Stimulated activated CD8-positive, alpha-beta memory T cell treated with anti-CD3 and anti-CD28 coated beads, Interleukin-2, amount 100 ng/mL, for 1 hour (primary cell): ENCODE measurements at places on chromosomes 2 and 18.
A peak's percentile ranks its signal among the peaks of the same experiment; 100 is the strongest.

DNA sequence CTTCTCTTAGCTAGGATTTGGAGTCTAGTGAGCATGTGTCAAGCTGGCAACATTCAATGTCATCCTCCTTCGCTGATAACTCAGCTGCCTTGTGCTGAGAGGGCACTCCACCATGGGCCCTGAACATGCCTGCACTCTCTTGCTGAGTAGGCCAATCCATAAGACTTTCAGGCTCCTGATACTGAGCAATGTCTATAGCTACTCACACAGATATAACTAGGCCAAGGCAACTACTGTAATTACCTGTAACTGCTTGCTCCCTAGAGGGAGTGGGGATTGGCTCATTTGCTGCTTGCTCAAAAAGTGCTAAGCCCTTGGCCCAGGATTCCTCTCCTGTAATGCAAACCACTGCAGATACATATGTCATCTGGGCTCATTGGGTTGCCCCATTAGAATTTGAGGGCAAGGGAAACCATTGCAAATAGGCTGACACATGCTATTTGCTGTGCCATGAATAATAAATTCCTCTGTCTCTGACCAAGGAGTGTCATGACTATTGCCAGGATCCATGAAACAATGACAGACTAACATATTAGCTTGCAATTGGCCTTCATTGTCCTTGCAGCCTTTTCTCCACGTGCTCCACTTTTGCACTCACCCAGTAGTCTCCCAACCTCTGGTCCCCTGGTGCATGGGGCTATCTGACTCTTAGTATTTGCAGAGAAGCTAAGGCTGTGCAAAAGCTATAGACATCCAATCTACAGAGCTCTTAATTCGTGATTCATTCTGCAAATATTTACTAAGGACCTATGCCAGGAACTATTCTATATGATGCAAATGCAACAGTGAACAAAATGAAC lies 36.9 kb upstream of the BMPR2 start:
- DNase-seq, result no peak

GRCh38 chr2:79084495-79085135 lies 3.2 kb downstream of the REG1B start:
- DNase-seq, result no peak

DNA sequence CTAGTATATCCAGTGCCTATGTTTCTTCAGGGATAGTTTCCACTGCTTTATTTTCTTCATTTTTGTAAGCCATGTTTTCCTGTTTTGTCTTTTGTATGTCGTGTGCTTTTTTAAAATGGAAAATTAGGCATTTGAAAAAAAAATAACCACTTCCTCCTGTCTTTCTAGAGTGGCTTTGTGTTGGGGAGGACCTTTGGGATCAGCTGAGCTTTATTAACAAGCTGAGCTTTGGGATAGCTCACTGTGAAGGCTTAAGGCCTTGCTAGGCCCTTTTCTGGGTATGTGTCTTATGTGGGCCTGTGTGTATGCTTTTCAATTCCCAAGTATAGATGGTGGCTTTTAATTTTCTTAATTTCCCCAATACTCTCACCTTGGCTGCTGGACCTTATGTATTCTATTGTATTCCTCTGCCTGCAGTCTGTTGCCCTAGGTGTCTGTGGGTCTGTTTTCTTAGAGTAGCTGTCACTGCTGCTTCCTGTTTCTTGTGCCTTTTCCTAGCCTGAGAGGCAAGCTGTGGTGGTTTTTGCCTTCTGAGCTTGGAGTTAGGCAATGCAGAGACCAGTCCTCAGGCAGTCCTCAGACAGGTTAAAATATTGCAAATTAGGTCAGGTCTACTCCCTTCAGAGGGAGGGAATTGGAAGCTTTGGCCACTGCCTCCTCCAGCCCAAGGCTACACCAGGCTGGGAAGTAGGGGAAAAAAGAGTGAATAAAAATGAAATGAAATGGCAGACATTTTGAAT lies 134.7 kb downstream of the LDLRAD4 start:
- DNase-seq, result no peak

DNA sequence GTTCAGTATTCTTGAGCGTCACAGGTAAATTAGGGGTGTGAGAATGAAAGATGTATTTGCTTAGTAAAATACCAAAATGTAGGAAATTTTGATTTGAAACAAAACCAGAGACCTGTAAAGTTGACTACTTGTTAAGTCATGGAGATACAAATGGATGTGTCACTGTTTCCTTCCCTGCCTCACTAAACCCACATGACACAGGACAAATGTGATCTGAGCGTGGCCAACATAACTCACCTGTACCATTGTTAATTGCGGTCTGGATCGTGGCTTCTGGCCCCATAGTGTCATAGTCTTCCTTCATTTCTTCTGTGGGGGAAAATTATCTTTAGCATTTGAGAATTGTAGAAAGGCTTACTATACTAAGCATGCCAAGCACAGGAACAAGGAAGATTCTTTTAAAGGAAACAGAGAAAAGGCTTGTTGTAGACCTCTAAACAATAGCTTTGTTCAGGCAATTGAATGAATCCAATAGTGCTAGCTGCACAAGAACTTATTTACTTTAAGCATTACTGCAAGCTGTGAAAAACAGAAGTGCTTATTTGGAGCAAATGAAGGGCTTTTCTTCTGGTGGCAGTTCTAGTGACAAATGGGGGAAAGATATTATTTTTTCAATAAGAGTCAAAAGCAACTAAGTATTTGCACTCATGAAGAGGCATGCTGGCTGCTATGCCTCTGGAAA lies 95.2 kb downstream of the ZEB2 start:
- no peak for DNase-seq

- no peak for DNase-seq
Measured at GRCh38 chr2:226176283-226176984, 623.2 kb downstream of the IRS1 start.

GRCh38 chr18:79896738-79897137 lies 54.7 kb downstream of the SLC66A2 start:
- no peak for DNase-seq

DNA sequence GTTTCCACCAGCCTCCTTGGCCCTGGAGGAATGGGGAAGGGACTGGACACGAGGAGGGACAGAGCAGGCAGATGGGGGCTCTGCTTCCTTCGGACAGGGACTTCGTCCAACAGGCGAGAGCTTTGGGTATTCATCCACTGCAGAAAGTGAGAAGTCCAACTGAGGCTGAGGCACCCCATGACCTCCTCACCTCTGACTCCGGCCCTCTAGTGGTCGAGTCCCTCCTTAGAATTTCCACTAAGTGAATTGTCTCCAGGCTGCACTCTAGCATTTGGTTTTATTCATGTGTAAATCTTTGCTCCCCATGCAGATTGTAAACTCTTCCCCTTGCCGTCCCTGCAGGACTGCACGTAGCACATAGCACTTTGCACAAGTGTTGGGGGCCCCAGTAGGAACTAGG lies 75.6 kb downstream of the TMEM247 start:
- no peak for DNase-seq

- peak; percentile 9 for DNase-seq
Measured at GRCh38 chr18:23837591-23837990, 148.3 kb downstream of the LAMA3 start.

- DNase-seq, result no peak
Measured at GRCh38 chr2:100682536-100682935, 119.7 kb downstream of the PDCL3 start.

DNA sequence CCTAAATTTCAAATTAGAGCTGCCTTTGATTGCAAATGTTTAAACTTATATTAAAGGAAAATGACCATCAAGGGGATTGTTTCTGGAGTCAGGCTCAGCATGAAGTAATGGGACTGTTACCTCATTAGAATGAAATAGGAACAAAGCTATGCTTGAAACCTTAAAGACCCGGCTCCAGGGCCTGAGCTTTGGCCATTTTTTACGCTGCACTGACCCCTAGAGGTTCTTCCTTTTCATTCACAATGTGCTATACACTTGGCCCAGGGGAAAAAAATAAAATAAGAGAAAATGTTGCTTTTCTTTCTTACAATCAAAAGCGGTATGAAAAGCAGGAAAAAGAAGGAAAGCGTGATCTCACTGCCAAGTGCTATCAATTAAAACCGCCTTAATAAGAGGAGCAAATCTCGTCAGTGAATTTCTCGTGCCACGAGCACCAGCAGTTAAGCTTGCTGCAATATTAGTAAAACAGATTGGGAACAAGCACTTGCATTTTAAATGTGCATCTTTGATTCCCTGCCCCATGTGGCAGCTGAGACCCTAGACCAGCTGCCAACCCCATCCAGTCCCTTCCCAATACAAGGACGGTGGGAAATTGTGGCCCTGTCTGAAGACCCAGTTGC lies 96.6 kb downstream of the MBD2 start:
- DNase-seq, result no peak

DNA sequence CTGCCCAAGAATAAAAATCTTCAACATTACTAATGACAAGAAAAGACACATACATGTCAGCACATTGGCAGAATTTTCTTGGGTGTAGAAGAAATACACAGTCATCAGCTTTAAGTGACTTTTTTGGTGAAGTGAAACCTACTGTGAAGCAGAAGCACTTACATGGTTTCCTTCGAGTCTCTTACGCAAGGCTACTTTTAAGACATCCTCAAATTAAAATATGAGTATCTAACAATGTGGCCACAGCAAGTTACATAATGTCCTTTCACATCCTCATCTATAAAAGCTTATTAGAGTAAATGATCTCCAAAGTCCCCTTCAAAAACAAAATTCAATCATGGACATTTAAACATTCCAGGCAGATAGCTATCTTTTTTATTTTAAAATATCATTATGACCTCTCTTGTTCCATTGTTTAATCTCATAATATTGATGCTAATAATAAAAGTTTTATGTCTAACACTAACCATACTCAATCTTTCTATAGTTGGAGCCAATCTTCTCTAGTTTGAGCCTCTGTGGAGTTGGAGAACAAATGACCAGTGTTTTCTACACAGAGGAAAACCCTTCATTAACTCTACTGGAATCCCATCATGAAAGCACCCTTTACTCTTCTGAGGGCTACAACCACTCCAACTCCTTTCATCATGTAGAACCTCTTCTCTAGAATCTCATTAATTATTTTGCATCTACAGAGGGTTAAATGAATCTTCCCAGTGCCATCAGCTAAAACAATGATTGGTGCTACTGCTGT lies 182.2 kb upstream of the ZFP36L2 start:
- no peak for DNase-seq

- no peak for DNase-seq
Measured at GRCh38 chr2:201890453-201890852, 84.1 kb downstream of the CDK15 start.

DNA sequence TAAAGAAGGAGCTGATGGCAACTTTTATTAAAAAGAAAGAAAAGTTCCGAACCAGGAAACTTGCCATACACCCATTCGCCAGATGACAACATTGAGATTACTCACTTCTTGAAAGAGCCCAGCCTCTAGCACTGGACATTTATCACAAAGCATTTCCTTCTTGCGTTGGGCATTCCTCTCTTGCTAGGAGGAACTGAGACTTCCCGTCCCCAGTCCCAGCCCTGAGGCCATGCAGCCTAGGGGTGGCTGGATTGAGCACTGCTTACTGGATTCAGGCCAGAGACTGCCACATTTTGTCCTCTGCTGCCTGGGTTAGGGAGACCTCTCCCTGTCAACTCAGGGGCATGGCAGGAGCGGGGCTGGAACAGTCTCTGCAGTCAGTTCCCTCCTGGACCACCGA lies 80.1 kb downstream of the SDC1 start:
- no peak for DNase-seq

DNA sequence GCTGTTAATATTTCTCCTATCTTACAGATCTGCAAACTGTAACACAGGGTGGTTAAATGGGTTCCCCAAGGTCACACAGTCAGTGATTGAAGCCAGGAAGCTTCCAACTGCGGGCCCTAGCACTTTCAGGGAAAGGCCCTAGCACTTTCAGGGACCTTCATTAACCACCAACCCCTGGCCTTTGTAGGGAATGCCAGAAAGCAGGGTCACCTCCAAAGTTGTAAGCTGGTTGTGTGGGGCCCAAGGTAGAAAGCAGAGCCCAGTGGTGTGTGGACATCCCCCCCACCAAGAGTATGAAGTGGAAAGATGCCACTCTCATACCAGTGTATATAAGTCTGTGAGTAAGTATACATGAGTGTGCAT lies 4.4 kb downstream of the DLX2 start:
- DNase-seq, result no peak

DNA sequence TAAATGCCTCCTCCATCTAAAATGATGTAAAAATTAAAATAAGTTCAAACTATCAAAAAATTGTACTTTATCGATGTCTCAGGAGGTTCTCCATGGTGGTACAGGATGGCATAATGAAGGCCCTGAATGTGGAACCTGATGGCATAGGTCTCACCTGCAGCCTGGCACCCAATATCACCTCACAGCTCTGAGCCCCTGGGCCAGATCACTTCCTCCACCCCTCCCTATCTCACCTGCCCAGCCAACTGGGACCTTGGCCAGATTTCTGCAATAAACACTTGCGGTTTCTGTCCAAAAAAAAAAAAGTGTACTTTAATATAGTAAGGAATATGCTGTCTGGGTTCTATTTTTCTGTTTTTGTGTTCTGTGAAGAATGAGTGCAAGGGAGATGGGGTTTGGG lies 6.7 kb upstream of the RBM45 start:
- no peak for DNase-seq

DNA sequence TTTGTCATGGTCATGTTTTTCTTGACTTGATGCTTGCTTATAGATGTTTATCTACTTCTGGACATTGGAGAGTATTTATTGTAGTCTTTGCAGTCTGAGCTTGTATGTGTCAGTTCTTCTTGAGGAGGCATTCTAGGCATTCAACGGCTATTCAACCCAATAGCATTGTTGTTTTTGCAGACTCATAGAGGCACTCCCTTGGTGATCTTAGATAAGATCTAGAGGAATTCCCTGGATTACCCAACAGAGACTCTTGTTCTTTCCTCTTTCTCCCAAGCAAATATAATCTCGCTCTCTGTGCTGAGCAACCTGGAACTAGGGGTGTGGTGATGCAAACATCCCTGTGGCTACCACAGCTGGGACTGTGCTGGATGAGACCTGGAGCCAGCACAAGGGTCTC lies 40.4 kb downstream of the SYT4 start:
- no peak for DNase-seq

GRCh38 chr2:135839713-135840112 lies 2.7 kb upstream of the LCT start:
- no peak for DNase-seq

DNA sequence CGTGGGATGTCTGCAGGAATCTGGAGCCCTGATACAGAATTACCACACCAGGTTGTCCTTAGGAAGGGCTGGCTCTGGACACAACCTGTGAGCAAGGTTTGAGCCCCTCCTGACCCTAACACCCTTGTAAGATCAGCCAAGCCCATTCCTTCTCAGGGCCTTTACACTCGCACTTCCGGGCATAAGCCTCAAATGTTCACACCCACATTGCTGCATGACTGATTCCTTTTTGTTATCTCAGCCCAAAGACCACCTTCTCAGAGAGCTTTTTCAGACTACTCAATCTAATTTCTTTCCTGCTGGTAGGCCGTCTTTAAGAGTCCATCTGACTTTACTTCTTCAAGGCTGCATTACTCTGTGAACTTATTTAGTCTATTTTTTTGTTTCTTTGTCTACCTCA lies 464.0 kb upstream of the SPRED2 start:
- no peak for DNase-seq

GRCh38 chr2:26223018-26223417 lies 21.4 kb downstream of the HADHA start:
- DNase-seq, result no peak

- no peak for DNase-seq
Measured at GRCh38 chr2:157821519-157822131, 54.5 kb downstream of the ACVR1 start.
